ENCODE measurements at places on chromosomes 11 and 22.
A peak's percentile ranks its signal among the peaks of the same experiment; 100 is the strongest.

DNA sequence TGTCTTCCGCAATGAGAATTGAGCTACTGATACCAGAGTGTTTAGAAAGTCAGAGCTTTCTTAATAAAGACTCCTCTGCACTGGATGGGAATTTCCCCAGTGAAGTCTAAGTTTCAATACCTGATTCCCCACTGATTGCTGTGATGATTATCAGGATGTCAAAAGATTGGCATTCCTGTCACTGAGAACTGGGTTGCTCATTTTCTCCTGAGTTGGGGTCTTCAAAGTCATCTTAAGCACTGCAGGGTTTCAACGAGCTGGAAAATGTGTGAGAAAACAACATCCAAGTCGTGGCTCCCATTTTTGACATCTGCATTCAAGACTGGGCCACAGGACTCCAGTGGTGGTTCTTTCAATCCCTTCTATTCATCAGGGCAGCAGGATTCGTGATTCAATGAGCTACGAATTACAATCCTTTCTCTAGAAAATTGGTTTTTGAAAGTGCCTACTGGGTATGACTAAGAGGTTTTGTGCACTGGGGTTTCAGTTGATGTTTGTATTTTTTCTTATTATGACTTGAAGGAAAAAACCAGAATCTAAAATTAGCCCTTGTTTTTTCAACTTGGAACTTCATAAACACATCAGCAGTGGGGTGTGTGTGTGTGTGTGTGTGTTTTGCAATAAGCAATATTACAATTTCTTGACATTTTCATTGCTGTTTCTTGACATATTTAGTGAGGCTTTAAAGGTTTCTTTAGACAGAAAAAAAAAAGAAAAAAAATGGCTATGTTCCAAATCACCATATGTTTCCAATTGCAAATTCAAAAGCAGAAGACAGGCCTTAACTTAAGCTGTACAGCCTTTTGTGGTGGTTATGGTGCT lies 233.0 kb downstream of the FAM76B start:
- DNase-seq: no peak

DNA sequence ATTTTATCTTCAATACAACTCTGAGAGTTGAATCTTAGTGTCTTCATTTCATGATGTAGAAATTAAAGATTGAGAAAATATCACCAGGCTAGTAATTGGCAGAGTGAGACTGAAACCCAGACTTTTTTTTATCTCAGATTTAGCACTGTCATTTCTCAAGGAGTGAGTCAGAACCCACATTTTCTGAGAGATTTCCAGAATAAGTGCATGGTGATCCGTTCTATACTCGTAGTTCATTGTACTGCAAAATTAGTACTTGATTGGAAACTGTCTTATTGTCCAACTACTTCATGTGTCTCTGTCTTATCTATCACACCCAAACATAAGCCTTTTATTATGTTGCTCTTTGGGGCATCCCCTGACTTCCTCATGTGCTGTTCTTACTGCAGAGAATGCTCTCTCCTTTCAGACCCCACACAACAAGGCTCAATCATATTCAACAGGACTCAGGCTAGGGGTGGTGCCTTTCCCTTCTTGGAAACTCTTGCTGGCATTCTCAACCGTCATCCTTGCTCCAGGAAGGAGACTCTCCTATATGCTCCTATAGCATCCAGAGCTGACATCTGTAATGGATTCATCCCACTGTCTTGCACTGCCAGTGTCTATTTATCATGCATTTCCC lies 76.7 kb upstream of the BLID start:
- DNase-seq: no peak

DNA sequence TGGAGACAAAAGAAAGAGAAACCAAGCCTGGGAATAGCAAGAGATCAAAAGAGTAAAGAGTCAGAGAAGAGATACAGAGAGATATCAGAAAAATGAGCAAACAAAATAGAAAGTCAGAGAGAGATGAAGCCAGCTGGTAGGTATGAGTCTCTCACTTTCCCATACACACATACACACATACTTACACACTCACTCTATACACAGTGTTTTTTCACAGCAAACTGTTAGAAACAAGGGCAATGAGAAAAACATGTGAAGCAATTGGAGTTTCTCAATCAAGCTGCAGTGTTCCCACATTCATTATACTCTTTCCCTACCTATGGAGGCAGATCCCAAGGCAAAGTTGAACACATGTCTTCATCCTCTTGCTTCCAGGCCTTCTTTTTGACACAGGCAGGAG lies 2.6 kb upstream of the NLRP10 start:
- DNase-seq: no peak

DNA sequence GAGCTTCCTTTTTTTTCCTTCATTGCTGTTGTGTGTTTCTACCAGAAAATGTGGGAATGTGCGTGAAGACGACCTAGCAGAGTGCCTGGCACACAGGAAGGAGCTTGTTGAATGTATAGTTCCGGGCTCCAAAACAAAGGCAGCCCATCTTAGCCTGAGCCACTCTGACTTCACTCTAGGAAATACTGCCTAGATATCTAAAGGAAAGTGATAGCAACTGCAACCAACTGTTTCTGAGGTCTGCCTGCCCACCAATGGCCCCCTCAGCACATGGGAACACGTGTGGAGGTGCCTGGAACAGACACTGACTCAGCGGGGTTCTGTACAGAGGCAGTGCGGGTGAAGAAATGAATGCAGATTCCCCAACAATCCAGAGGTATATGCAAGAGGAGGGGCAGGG lies 14.7 kb upstream of the XBP1 start:
- no peak for DNase-seq

- DNase-seq: no peak
Observed at GRCh38 chr22:32752816-32753520, 48.5 kb upstream of the TIMP3 start.

DNA sequence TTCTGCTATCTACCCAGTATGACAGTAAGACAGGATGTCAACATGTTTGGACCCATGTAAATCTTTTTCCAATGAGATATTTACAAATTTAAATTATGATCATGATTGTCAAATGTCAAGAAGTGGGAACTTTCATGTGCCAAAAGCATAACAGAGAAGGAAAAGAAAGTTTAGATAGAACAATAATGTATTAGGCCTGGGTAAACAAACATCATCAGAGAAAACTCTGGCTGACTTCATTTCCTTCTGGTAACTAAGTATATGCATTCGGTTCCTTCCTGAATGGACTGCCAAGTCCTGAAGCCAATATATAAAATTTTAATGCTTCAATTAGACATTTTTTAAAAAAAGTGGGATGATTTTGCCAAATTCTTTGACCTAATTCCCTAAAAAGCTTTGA lies 16.5 kb downstream of the RNF141 start:
- no peak for DNase-seq

DNA sequence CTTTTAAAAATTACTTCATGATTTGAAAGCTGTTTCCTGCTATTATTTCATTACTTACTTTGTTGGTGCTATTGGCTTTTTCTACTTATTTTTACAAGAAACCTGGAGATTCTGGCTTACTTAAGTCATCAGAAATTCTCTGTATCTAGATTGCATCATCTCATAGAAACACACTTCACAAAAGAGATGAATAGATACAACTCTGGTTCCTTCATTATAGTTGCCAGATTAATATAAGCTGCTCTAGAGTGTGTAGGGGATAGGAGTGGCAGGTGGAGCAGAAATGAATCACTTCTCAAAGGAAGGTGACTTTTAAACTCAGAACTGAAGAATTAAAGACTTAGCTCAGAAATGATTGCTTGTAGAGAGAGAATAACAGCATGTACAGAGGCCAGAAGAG lies 20.0 kb downstream of the CYP2R1 start:
- DNase-seq: no peak

GRCh38 chr11:60924906-60925853 lies 920 bp downstream of the TMEM132A start:
- DNase-seq: no peak

- no peak for DNase-seq
Observed at GRCh38 chr11:130999992-131000770, 83.9 kb upstream of the SNX19 start.

DNA sequence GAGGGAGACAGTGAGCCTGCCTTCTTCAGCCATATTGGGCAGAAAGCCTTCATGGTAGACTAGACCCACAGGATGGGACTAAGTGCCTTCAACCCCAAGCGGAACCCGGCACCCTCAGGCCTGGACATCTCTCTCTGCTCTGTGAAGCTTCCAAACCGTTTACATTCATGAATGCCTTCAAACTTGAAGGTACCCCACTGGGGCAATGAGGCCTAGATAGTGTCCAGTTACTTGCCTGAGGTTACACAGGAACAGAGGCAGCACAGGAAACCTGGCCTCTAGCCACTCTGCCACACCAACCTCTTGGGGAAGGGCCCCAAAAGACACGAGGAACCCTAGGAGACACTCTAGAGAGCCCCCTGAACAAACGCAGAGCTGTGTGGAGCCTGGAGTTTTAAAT lies 14.5 kb upstream of the CYP2R1 start:
- DNase-seq: no peak

GRCh38 chr22:45781966-45782365 lies 110.3 kb downstream of the ATXN10 start:
- DNase-seq: no peak

GRCh38 chr11:2098691-2099515 lies 40.3 kb downstream of the IGF2 start:
- DNase-seq: no peak

GRCh38 chr11:64341851-64342791 lies 2.1 kb downstream of the CCDC88B start:
- peak; percentile 91 for DNase-seq

GRCh38 chr11:86064220-86064803 lies 4.6 kb downstream of the PICALM start:
- DNase-seq: no peak

- no peak for DNase-seq
Observed at GRCh38 chr11:7532405-7533145, 18.8 kb downstream of the PPFIBP2 start.

GRCh38 chr11:33383075-33383919 lies 126.1 kb downstream of the HIPK3 start:
- DNase-seq: no peak

DNA sequence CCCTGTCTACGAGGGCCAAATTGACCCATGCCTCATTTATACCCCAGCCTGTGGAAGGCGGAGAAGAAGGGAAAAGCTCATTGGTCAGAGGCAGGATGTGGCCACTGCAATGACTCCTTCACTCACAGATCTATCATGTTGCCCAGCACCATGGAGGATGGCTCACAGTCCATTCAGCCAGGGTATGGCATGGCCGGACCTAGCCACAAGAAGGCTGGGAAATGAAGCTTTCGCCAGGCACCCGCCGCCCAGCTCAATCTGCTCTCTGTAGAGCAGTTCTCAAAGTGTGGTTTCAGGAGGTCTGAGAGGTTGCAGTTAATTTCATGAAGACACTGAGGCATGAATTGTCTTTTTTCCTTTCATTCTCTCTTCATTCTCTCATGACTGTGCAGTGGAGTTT lies 40.6 kb upstream of the LINC01488 start:
- no peak for DNase-seq

GRCh38 chr22:48828688-48829087 lies 999.0 kb downstream of the BRD1 start:
- no peak for DNase-seq

- peak; percentile 70 for DNase-seq
Observed at GRCh38 chr11:118002541-118003423, 16.6 kb downstream of the IL10RA start.

DNA sequence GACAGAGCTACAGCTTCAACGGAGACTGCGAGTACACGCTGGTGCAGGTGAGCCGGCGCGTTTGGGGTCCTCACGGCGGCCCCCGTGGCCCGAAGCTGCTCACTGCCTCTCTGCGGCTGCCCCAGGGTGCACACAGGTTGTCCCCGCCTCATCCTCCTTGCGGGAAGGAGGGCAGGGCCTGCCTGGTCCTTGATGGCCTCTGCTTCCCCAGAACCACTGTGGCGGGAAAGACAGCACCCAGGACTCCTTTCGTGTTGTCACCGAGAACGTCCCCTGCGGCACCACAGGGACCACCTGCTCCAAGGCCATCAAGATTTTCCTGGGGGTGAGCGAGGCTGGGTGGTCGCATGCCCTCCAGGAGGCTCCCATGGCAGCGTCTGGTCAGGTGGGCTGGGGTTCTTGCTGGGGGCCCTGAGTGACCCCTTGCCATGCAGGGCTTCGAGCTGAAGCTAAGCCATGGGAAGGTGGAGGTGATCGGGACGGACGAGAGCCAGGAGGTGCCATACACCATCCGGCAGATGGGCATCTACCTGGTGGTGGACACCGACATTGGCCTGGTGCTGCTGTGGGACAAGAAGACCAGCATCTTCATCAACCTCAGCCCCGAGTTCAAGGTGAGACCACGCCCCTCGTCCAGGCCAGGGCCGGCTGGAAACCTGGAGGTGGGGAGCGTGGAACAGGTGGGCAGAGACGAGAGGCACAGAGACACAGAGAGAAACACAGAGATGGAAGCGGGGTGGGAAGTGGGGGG lies 19.4 kb downstream of the MUC5AC start:
- DNase-seq: no peak

DNA sequence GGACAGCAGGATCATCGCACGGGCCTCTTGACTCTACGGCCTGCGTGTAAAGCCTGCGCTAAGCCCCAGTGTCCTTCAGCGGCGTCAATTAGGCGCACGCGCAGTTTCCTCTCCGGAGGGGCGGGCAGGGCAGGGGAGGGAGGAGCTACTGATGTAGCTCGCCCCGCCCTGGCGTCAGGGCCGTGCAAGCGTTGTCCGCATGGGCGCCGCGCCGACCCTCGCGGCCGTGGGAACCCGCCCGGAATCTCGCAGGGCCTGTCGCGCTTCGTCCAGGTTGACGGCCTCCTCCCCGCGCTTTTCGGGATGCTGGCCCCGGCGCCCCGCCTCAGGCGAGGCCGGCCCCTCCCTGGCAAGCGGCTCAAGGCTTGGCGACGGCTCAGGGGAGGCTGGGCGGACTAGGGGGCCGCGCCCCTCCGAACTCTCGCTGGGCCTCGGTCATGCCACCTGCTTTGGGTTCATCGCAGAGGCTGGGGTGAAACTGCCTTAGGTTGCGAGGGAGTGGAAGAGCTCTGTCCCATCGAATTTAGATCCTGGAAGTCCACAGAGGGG lies 61.1 kb downstream of the ST3GAL4 start:
- DNase-seq: peak; percentile 81

GRCh38 chr11:117931971-117932370 lies 2.8 kb upstream of the TMPRSS13 start:
- DNase-seq: no peak

DNA sequence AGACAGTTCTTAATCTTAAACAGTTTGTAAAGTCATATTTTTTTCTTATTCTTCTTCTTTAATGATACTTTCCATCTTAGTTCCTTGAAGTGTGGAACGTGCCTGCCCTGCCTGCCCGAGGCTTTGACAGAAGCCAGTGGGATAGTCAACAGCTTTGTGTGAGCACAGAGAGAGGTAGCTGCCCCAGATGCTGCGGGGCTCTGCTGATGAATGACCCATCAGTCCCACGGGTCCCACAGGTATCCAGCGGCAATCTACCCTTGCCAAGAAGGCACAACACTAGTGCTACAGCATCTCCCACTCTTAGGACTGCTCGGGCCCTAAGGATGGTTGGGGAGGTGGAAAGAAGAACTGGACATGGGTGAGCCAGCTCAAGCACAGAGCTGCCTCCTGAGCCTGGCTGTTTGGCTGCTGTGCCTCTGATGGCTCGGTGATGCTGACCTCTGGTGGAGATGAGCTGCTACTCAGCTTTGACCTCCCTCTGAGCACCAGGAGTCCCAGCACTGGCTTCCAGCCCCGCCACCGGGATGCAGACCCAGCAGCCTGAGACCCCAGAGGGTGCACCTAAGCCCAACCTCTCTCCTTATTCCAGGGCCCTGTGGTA lies 11.8 kb upstream of the APLNR start:
- no peak for DNase-seq

- no peak for DNase-seq
Observed at GRCh38 chr11:66978717-66979116, 3.6 kb downstream of the C11orf86 start.
